ENCODE measurements at places on chromosomes 6 and 20. TPM values are rescaled to one million over a fixed set of nuclear protein-coding genes. Genes with fewer than 3 reads are reported as not detected.

- DNase-seq, result no peak
Measured at GRCh38 chr20:32059189-32059588, 7.1 kb downstream of the HCK start.

- DNase-seq, result no peak
Measured at GRCh38 chr6:15387118-15387517, 141.2 kb downstream of the JARID2 start.

- DNase-seq, result no peak
Measured at GRCh38 chr6:34559651-34560365, 3.7 kb upstream of the SPDEF start.

DNA sequence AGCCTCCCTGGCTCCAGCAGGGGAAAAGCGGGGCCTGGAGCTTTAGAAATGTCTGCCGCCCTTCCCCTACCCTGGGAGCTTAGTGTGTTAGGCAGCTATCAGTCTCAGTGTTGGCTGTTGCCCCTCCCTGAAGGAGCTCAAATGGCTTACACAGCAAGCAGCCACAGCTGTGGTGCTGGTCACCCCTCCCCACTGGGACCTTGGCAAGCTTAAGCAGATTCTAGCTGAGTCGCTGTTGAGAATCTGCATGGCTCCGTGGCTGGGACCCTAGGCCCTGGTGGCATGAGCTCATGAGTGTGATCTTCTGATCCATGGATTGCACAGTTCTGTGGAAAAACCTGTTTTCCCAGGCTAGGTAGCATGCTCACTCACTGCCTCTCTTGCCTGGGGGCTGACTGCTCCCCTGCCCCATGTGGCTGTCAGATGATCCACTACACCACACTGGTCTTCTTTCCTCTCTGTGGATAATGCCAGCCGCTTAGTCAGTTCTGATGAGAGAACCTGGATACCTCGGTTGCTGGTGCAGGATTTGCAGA is 714.0 kb downstream of the MAFB start:
- no peak for DNase-seq

POPDC3 gene
- total RNA-seq, result not detected

GRCh38 chr6:104699593-104700329 is 160.0 kb downstream of the HACE1 start:
- no peak for DNase-seq

GRCh38 chr6:84093441-84094435 is 60.2 kb downstream of the MRAP2 start:
- DNase-seq, result no peak

GRCh38 chr6:125728739-125729138 is 20.7 kb upstream of the HEY2 start:
- DNase-seq, result no peak

DNA sequence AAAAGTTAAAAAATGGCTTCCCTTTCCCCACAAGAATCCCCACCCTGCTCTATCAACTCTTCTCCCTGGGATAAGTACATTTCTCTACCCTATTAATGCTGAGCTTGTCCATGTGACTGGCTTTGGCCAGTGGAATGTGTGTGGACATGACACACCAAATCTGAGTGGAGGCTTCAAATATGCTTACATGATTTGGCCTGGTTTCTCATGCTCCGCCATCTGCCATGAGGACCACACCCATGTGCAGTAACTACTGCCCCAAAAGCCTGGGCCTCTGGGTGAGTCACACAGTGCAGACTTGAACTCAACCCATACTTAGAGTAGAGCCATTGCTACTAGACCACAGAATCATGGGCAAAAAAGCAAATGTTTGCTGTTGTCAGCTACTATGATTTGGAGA is 65.4 kb downstream of the PRND start:
- DNase-seq, result no peak

PRL gene
- not detected for total RNA-seq

BTNL2 gene
- not detected for total RNA-seq

DNA sequence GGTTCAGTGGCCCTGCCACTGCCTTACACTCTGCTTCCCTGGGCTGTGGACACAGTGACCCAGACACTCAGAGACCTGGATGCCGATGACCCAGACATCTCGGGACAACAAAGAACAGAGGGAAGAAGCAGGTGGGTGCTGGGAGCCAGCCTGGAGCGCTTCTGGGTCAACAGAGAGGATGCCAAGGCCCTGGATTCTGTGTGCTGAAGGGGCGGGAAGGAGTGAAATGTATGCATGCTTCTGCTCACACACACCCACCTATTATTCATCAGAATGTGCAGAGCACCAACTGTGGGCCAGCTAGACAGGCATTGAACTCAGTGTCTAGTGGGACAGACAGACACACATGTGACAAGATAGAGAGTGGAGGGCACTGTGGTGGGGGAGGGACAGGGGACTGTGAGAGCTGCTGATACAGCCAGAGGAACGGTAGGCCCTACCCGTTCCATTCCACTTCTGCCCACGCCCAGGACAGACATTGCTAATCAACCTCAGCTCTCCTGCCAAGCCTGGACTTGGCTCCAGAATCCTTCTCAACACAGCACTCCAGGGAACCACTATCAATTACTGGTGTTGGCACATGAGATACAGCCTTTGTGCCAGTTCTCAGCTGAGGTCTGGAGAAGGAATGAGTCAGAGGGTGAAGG is 20.2 kb downstream of the KCNK15 start:
- DNase-seq, result no peak

GRCh38 chr20:61937146-61937962 is 128.3 kb downstream of the TAF4 start:
- DNase-seq, result no peak

DNA sequence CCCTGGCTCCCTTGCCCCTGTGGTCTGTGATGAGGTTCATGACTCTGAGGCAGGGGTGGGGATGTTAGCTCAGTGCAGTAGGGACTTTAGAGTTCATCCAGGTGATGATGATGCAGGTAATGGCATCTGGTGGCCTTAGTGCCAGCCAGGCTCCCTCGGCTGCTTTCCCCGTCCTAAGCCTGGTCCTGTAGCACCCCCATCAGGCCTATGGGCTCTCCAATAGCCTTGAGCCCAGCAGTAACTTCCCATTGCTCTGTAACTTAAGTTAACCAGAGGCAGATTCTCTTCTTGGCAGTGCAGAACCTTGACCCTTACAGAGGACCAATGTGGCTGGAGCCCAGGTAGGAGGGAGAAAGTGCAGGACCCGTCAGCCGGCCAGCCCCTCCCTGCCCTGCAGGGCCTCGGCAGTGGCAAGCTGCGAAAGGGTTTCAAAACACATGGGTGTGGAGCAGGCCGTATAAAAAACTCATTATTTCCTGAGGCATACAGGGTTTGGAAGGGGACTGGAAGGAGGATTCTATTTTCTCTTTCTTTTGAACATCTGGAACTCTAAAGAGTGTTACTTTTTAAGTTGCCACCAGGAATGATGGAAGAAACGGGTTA is 406.9 kb downstream of the CDH26 start:
- DNase-seq, result no peak

C4B gene
- total RNA-seq, result 2.2 TPM

EXOC2 gene
- total RNA-seq, result 43.6 TPM

Data from activated CD4-positive, alpha-beta T cell treated with anti-CD3 and anti-CD28 coated beads, Interleukin-2, amount 10 ng/mL, durations not matched to agents 7 days and 5 days (primary cell).